Left kidney (tissue), 8 donors: ENCODE measurements at places on chromosomes 3 and 15. TPM values are rescaled to one million over a fixed set of nuclear protein-coding genes. Genes with fewer than 3 reads are reported as not detected.

GRCh38 chr3:97692831-97693230 lies 71.7 kb upstream of the ARL6 start:
- no peak for DNase-seq

SLC22A13 gene
- 4.4 TPM for polyA plus RNA-seq

GRCh38 chr3:31016196-31016595 lies 121.7 kb upstream of the GADL1 start:
- DNase-seq: no peak

GRCh38 chr3:72953325-72953956 lies 43.2 kb upstream of the PPP4R2 start:
- DNase-seq: no peak

KIF23 gene
- 59.4 TPM for polyA plus RNA-seq

- DNase-seq: no peak
Measured at GRCh38 chr3:101340591-101340990, 20.2 kb upstream of the IMPG2 start.

GRCh38 chr3:82143661-82144412 lies 382.4 kb upstream of the GBE1 start:
- no peak for DNase-seq

DNA sequence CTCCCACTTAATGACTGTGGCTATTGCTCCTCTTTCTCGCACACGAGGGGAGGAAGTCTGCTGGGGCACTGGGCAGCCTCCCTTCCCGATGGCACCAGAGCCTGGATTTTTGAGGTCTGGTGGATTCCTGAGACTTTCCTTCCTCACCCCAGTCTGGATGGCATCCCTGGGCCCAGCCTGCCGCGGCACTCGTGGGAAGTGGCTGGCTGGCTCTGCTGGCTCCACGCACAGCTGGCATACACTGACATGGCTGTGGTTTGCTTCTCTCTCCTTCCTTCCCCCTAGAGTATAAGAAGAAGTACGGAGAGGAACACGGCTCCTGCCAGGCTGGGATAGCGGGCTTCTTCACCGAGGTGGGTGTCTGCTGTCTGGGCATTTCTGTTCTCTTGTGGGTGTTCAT lies 319.8 kb upstream of the LRRFIP2 start:
- DNase-seq: no peak

GRCh38 chr15:83248151-83249029 lies 36.1 kb downstream of the BNC1 start:
- DNase-seq: peak; percentile 79

- DNase-seq: no peak
Measured at GRCh38 chr3:107512108-107512507, 10.7 kb upstream of the BBX start.

PLCL2 gene
- 16.4 TPM for polyA plus RNA-seq

DNA sequence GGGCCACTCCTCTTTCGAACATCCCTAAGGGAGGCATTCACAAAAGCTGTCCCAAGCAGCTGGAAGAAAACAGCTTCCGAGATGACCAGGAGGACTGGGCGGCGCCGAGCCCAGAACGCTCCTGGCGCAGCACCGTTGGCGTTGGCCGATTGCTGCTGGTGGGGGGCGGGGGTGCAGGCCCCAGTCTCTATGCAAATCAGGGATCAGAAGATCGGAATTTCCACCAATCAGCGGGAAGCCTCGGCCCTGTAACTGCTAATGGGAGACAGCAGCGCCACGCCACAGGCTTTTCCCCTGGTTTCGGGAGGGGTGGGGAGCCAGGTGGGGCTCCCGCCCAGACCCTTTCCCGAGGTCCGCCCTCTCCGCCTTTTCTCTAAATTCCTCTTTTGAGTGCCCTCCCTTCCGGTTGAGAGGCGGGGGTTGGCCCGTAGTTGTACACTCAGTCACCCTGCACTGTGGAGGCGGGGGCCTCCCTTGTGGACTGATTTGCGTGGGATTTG lies 27.0 kb downstream of the HMCES start:
- DNase-seq: peak; percentile 81

EPHA3 gene
- polyA plus RNA-seq: 5.1 TPM

HYAL3 gene
- 4.1 TPM for polyA plus RNA-seq

DNA sequence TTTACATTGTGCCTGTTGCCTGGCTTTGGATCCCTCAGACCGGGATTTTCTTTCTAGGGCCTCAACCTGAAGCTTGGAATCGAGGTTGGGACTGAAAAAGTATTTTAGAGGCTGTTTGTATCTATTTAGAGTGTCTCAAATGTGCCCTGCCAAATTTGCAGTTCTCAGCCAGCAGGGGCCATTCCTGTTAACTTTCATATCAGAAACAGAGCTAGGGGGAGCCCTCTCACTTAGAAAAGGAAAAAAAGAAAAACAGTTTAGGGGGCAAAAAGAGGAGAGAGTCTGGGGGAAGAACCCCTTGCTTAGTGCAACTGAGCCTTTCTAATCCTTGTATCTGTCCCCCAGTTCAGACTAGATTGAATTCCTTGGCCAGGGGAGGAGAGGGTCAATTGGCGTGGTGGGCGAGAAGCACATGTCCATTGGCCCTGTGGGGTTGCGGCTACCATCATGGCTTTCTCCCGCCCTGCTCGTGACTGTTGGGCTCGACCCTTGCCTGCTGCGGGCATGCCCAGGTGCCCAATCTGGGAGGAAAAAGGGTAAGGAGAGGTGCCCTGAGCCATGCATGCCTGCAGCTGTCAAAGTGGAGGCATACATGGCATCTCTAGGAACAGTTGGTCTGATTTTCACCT lies 101.6 kb downstream of the CFAP44 start:
- no peak for DNase-seq

- DNase-seq: no peak
Measured at GRCh38 chr15:88098361-88098760, 158.2 kb downstream of the NTRK3 start.

GRCh38 chr3:187051066-187051465 lies 88.2 kb downstream of the RPL39L start:
- no peak for DNase-seq

GRCh38 chr3:183392186-183393034 lies 36.0 kb downstream of the MCF2L2 start:
- DNase-seq: peak; percentile 18

DNA sequence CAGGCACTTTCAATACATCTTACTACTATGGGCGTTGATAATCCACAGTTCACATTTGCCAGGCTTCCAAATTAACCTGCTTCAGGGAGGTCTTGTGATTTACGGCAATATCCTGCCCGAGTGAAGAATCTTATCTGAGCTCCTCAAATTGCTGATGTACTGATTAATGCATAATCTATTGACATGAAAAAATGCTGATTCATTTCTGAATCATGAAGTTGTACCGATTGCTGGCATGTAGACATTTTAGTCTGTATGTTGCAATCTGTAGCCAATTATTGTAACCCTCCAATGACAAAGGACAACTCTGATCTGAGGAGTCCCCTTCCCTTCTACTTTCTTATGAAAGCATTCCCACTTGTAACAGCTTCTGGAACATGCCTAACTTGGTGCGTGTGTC lies 97.2 kb downstream of the SEC22A start:
- no peak for DNase-seq

GRCh38 chr3:73547427-73548248 lies 77.1 kb downstream of the PDZRN3 start:
- DNase-seq: no peak

FSD2 gene
- polyA plus RNA-seq: 0.12 TPM

DNA sequence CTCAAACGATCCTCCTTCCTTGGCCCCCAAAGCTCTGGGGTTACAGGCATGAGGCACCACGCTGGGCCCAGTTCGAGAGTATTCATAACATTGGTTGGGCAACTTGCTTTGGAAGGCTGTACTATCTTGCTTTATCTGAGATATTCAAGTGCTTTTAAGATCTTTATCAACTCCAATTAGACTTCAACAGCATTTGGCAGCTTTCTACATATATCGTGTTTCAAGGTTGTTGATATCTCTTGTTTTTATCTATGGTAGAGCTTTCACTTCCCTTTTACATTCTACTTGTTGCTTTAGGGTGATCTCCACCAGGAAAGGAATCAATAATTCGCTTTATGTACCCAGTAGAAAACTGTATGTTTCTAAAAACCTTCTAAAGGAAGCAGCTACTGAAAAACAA lies 395.3 kb downstream of the IL5RA start:
- DNase-seq: no peak

FAM98B gene
- 86.9 TPM for polyA plus RNA-seq

- no peak for DNase-seq
Measured at GRCh38 chr3:70702132-70702531, 389.7 kb upstream of the MDFIC2 start.

DNA sequence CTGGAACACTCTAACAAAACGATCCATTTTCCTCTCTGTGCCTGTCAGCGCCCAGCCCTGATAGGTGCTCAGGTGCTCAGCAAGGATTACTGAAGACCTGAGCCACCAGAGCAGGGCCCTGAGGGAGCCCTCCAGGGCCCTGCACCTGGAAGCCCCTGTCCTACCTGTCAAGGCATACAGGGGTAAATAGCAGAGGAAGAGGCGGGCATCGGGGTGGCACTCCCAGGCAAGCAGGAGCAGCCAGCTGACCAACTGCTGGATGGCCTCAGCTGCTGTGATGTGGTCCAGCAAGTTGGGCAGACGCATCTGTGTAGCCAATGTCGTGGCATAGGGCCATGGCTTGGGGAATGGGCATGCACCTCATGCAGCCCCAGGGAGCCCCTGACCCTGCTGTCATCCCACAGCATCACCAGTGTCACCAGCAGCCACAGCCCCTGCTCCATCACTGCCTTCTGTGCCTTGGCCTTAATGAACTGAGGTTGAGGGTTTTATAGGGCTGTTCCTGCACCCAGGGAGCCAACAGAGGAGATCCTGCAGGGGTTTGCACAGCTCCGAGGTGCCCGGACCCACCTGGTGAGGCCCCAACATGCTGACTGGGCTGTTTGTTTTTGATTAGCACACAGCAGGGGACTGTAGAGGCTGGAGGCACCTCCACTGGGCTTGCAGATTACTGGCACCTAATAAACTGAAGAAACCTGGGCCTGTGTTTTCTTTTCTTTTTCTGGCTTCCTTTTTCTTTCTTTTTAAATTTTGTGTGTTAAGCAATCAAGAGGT lies 7.9 kb upstream of the WDR6 start:
- DNase-seq: no peak

- no peak for DNase-seq
Measured at GRCh38 chr3:76930712-76931111, 109.2 kb upstream of the ROBO2 start.

- DNase-seq: no peak
Measured at GRCh38 chr15:60800299-60801072, 321.5 kb upstream of the ICE2 start.

- DNase-seq: no peak
Measured at GRCh38 chr15:48090666-48091065, 30.1 kb upstream of the SLC24A5 start.

DNA sequence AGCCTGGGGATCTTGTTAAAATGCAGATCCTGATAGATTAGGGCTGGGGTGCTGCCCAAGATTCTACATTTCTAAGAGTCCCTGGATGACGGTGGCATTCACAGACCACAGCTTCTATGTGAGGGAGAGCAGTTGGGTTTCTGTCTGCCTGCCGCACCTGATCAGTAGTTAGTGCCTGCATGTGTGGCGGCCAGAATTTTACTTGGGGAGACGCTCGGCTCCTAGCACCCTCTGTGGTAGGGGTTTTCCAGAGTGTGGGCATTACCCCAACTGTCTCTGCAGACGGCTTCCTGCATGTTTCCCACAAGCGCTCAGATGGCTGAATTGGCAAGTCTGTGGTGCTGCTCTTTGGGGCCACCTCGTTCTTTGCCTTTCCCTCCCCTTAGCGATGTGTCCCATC lies 8.3 kb downstream of the GHRL start:
- no peak for DNase-seq

GRCh38 chr15:59274126-59274970 lies 67.7 kb downstream of the LDHAL6B start:
- DNase-seq: no peak

DNA sequence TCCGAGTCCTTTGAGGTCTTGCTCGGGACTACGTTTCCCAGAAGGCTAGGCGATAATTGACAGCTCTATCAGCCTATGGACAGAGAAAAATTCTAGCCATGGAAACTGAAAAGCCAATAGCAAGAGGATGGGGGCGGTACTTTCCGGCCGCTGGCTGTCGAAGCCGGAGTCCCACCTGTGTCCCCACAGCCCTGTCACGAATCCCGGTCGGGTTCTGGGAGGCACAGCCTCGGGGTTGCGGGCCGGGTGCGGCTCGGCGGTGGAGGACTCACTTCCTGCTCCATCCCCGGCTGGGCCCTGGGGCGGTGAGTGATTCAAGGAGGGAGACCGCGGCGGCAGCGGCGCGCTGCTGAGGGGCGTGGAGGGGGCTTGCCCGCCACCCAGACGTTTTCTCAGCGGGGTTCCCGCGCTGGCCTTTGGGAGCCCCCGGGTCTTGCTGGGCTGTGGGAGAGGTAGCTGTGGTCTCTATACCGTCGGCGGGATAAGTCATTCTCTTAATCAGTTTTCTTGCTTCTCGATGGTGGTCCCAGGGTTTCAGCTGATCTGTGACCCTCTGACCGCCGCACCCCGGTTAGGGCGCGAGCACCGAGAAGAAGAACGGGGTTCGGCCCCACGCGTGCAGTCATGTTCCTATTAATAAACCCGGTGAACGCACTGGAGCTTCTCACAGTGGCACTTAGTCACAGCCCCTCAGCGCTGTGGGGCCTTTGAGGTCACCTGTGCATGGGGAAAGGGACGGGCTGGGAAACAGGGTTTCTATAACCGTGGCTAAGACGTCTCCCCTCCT lies at the start of gene ZNF774:
Gene ZNF774, plus strand, starts transcription at position 178 of the 787 bp plus-strand sequence. CDS start 2,377 bp downstream, outside the sequence.
- DNase-seq: peak; percentile 98

- no peak for DNase-seq
Measured at GRCh38 chr3:70531838-70532489, 219.5 kb upstream of the MDFIC2 start.

DNA sequence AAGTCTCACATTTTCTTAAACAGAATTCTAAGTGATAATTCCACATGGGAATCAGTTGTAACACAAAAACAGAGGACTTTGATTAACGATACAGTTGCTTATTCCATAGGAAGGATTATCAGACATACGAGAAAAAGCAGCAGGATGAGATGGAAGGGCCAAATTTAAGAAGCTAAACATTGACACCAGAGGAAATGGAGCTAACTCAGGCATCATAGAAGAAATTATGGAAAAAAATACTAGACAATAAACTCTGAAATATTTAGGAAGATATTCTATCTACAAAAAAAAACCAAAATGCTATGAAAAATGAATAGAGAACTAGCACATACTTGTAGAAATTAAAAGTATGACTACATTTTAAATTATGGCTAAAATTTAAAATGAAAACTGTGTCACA lies 776.1 kb downstream of the ROBO1 start:
- no peak for DNase-seq

DNA sequence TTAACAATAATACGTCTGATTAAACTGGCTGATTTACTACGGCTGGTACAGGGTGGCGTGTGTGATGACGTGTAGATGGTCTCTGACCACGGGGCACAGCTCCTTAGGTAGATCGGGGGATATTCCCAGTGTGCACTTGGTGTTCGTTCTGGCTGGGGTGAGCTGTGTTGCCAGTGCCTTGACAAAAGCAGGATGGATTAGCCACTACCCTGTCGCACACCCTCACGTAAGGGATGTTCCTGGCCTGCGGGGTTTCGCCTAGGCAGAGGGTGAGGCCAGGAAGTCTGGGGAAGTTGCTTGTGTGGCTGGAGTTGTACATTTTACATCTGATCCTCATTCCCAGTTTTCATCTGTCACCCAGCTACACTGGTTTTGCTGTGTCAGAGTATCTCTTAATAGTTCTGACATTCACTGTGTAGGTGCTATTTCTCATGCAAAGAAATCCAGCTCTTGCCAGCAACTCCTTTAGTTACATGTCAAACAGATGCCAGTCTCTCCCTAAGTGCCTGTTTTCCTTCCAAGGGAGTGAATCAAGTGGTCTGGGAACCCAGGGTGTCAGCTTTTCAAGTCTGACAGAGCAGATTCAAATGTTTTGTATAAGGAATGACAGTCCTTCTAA lies 66.1 kb upstream of the CCR4 start:
- DNase-seq: no peak

GRCh38 chr3:54264050-54264449 lies 141.7 kb downstream of the CACNA2D3 start:
- DNase-seq: no peak
